ENCODE measurements at places on chromosomes 7 and 10.

GRCh38 chr7:150335774-150336112 lies 5.7 kb downstream of the RARRES2 start:
- DNase-seq = no peak

GRCh38 chr7:151897161-151897731 lies 20.3 kb upstream of the PRKAG2 start:
- peak; percentile 76 for DNase-seq

DNA sequence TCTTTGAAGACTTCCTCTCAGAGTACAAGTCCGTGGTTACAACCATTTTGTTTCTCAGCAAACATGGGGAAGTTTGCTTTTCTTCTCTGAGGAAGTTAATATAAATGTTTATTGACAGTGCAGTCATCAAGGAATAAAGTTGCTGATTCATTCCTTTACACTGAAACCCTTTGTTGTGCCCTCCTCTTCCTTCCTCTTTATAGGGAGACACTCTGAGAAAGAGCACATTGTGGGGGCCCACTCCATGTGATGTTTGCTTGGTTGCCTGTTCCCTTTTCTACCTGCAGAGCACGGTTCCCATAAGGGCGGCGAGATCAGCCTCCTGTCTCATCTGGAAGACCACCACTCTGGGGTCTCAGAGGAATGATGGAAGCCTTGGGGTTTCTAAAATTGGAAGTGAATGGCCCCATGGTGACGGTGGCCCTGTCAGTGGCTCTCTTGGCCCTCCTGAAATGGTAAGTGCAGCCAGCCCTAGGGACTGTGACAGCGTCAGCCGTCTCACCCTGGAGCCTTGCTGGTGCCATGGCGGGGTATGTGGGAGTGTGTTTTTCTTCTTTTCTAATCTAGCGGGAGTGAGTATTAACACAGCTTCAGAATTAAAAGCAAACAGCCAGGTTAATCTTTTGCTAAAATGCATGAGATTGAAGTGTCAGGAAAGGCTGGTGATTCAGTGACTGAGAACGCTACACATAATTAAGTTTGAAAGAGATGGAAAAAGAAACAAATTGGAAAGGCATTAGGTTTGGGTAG lies at the start of gene TBXAS1:
TBXAS1 (plus strand) TSS at position 240 of the 750 bp plus-strand sequence; CDS start at position 367, 127 bp downstream.
- no peak for DNase-seq

DNA sequence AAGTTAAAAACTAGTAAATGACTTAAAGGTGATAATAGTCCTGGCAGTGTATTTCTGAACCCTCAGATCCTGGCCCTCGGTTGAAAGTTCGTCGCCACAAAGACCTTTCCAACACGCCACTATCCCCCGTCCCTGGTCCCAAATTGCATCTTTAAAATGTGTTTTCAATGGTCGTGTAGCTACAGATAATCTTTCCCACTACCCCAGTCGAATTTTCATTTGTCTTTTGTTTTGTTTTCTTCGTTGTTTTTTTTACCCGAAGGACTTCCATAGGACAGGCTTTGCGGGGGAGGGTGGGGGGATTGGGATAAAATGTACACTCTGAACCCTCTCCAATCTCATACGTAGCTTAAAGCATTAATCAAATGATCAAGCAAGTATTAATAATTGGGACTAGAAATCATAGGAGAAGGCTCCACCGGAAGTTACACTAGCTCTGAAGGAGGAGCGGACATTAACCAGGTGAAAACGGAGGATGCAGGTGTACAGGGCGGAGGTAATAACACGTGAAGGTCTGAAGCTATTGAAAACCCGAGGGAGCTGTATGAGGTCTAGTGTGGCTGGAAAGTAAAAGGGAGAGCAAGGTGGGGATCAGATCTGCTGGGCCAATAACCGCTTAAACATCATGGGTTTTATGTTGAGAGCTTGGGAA lies 32.8 kb upstream of the PHF14 start:
- peak; percentile 6 for DNase-seq

DNA sequence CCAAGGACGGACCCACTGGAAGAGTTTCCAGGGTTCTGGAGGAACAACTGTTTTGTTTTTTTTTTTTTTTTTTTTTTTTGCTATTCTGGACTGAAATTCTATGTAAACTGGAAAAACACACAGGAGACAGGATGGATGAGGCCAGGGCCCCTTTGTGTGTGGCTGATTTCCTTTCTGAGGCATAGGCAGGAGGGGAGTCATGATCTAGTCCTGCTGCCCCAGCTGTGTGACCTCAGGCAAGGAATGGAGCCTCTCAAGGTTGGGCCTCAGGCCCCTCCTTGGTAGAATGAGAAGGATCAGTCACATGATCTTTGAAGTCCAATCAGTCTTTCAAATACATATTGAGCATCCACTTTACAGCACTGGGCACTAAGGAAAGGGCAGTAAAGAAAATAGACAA lies 87.6 kb downstream of the SH3PXD2A start:
- DNase-seq = no peak

DNA sequence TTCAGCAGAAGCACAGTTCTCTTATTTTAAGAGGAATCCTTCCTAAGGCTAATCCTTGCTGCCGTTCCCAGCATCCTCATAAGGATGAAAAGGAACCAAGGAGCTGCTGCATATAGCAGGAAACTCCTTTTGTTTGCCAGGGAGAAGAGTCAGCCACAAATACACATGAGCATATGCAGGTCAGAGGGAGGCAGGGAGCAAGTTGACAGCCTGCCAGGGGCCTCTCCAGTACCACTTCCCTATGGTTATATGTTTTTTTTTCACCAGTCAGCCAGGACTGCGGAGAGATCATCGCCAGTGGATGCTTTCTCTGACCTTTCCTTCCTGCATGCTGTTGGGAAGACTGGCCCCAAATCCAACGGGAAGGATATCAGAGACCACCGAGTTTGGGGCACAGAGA lies 39.8 kb downstream of the SLC35B4 start:
- no peak for DNase-seq

- peak; percentile 54 for DNase-seq
These were observed 59.4 kb upstream of the ASAH2 start for GRCh38 chr10:50310560-50311174.

GRCh38 chr10:48667960-48668590 lies 16.6 kb upstream of the WDFY4 start:
- no peak for DNase-seq

- peak; percentile 17 for DNase-seq
These were observed 250.5 kb downstream of the NSUN6 start for GRCh38 chr10:18400906-18401245.

- DNase-seq = peak; percentile 64
These were observed at the start of gene BLVRA for GRCh38 chr7:43758029-43758821. Gene BLVRA (plus strand): TSS chr7:43758680. CDS start chr7:43771159, 12,479 bp downstream.

DNA sequence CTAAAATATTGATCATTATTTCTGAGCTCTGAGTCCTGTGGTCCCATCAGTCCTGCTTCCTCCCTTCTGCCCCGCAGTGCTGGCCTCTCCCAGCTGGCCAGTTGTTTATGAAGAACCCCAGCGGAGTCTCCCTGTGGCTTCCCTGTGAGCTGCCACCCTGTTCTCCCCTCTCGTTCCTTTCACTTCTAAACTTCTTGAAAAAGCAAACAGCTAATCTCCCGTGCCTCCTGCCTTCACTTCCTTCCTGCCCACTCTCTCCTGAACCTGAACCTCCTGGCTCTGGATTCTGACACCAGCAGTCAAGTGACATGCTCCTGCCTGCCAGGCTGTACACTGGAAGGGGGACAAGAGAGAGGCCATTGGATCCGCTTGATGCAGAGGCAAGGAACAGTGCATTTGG lies 63.7 kb upstream of the ZPBP start:
- DNase-seq = no peak

DNA sequence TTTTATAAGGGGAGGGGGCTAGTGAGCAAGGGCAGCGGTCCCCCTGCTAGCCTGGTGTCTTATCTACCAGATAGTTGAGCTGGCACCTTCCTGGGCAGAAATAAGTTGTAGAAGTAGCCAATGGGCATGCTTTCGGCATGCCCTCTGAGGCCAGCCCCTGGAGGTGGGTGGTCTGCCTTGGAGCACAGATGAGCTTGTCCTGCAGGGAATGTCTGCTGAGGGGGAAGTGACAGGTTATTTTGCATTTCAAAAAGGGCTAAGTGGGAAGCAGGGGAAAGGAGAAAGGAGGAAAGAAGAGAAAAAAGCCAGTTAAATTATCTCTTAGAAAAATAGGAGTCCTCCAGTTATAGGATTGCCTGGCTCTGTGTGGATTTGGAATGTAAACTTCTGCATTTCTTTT lies 88.9 kb downstream of the GPR26 start:
- no peak for DNase-seq

DNA sequence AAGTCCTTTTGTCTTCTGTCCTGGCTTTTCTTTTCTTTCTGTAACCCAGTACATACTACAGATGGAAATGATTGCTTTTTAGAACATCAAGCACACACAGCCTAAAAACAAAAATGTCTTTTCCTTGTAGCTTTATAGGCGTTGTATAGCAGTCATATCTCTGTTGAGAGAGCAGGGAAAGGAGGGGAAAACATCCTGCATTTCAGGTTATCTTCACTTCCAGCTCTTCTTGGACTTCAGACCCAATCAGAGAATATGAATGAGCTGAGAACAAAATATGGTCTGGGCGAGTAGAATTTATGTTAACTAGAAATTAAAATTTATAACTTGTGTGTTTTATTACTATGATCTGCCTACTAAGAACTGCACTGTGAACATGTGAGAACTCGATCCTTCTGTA lies 14.7 kb downstream of the TMEM60 start:
- no peak for DNase-seq

GRCh38 chr7:121475806-121476205 lies 79.7 kb upstream of the FAM3C start:
- DNase-seq = no peak

- DNase-seq = no peak
These were observed 60.3 kb downstream of the PRR15 start for GRCh38 chr7:29623973-29624372.

- DNase-seq = no peak
These were observed 134.0 kb downstream of the SNX10 start for GRCh38 chr7:26425655-26426054.

DNA sequence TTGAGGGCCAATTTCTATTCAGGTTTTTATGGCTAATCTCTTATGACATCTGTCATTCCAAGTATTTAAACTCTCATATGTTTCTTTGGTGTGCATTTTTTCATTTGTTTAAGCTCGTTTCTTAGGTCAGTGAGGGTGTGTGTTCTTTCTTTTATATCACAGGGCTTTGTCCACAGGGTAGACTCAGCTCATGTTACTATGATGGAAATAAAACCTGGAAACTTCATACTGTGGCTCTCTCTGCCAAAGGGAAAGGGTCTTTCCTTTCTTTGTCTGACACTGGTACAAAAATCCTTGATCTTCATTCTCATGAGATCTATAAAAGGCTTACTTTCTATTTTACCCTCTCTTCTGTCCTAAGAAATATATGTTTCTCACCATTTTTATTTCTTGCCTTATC lies 129.6 kb upstream of the SP8 start:
- no peak for DNase-seq

- DNase-seq = no peak
These were observed 11.1 kb downstream of the MSRB2 start for GRCh38 chr10:23106331-23107072.

DNA sequence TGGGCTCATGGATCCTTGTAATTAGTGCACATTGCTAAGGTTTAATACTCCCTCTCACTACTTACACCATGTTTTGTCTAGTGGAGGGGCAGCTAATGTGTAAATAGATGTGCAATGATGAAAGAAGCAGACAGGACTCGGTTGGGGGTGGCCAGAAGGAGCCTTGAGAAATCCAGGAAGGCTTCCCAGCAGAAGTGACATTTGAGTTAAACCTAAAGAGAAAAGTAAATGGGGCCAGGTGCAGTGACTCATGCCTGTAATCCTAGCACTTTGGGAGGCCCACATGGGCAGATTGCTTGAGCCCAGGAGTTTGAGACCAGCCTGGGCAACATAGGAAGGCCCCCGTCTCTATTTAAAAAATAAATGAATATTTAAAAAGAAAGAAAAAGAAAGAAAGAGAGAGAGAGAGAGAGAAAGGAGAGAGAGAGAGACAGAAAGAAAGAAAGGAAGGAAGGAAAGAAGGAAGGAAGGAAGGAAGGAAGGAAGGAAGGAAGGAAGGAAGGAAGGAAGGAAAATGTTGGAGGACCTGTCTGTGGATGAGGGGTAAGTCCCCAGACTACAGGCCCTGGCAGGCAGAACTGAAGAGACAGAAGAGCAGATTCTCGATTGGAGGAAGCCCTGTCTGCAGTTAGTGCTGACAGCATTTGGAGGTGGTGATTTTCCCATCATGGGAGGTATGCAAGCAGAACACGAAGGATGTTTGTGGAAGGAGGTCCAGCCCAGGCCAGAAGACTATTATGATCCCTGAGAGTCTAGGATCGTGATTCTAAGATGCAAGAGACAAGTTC lies 3.6 kb downstream of the ELN start:
- DNase-seq = no peak
